ENCODE measurements at places on chromosomes 1 and 21. TPM values are rescaled to one million over a fixed set of nuclear protein-coding genes. Genes with fewer than 3 reads are reported as not detected.
A peak's percentile ranks its signal among the peaks of the same experiment; 100 is the strongest.

PFKFB2 gene
- polyA plus RNA-seq, result 0.43 TPM

LYPD8 gene
- polyA plus RNA-seq, result not detected

DNA sequence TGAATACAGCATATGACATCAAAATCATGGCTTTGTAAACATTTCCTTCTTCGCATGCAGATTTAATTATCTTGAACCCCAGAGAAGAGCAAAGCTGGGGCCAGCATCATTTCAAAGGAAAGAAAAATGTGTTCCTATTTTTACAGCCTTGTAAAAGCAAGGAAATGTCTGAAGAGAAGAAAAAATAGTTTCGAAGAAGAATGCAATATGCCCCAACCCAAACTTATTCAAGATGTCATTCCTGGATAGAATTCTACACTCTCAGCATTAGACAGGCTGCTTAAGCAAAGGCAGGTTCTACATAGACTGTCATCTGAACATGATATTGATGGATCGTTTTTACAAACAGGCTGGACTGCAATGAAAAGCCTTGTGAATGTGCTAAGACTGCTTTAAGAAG, 900.8 kb downstream of the TTLL7 start:
- no peak overlapping the region for H3K4me3 ChIP-seq
- DNase-seq, result no peak
- H3K4me1 ChIP-seq, result no peaks in the 10 kb centered on the region
- no peaks in the 10 kb centered on the region for H3K36me3 ChIP-seq
- H3K27me3 ChIP-seq, result no peaks in the 10 kb centered on the region

- no peaks in the 10 kb centered on the region for H3K36me3 ChIP-seq
- H3K4me3 ChIP-seq, result no peak overlapping the region
- H3K27ac ChIP-seq, result no peak overlapping the region
- peak; percentile 12 for DNase-seq
Observed at GRCh38 chr1:51058858-51059257, 43.2 kb upstream of the C1orf185 start.

DNA sequence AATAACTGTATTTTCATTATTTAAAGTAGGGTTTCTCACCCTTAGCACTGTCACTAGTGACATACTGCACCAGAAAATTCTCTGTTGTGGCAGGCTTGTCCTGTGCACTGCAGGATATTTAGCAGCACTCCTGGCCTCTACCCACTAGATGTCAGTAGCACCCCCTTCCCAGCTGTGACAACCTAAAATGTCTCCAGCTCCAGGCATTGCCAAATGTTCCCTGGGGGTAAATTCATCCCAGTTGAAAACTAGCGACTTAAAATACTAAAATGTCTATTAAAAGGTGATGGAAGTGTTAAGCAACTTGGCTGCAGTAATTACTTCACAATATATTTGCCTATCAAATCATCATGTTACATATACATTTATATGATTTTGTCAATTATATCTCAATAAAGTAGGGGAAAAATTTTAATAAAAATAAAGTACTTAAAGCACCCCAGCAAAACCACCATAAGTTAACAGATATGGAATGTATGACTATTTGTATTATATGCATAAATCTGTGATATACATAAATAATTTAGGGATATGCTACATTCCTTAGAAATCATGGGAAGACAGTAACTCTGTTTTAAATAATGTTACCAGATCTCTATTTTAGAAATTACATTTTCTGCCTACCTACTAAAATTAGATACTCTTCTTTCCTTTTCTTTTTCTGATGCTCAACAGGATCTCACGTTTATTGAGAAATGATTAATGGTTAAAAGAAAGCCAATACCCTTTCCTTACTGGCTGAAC, 74.6 kb downstream of the ARID4B start:
- peaks cover 2% of the 10 kb centered on the region for H3K4me1 ChIP-seq
- no peaks in the 10 kb centered on the region for H3K36me3 ChIP-seq
- H3K27me3 ChIP-seq, result no peaks in the 10 kb centered on the region
- H3K27ac ChIP-seq, result no peak overlapping the region

DNA sequence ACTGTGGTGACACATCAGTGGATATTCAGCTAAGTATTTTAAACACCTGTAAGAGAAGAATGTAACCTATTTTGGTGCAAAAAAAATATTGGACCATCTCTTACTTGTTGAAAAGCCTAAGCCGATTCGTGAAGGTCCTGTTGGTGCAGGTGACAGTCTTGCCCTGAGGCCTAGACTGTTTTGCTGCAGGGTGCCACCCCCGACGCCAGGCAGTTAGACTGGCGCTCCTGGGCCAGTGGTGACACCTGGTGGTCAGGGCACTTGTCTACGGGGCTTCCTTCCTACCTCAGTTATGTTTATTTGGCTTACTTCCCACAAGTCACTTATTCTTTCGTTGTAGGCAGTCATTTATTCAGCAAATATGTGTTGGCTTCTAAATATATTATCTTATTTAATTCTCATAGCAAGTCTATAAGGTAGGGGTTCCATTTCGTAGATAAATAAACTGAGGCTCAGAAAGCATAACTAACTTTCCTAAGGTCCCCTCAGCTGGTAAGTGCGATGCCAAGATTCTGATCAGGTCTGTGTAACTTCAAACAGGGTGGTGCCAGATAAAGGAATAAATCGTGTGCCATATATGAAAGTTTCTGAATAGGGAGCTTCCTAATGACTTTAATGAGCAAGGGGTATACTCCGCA, 1.9 kb downstream of the EEIG2 start:
- peaks cover 20% of the 10 kb centered on the region for H3K4me1 ChIP-seq
- H3K27ac ChIP-seq, result no peak overlapping the region
- H3K36me3 ChIP-seq, result no peaks in the 10 kb centered on the region
- H3K4me3 ChIP-seq, result peak overlapping the region; percentile 71

SLAMF8 gene
- polyA plus RNA-seq, result not detected

COL9A2 gene
- 24.0 TPM for polyA plus RNA-seq

DNA sequence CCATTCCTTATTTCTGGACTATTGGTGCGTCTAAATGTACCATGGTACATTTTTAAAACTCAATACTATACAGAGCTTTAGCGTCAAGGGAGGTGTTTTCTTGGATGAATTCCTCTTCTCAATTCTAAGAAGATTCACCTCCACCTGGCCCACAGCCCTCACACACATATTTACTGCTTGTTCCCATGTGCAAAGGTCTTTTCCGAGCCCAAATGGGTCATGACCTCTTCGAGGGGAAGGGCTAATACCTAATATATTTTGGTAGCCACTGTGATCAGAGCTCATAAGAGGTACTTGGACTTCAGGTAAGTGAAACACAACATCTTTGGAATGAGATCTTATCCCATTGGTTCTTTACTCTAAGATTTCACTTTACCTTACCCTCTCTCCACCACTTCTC, 205.9 kb downstream of the SDCCAG8 start:
- H3K27ac ChIP-seq, result no peak overlapping the region
- no peaks in the 10 kb centered on the region for H3K27me3 ChIP-seq
- no peak overlapping the region for H3K4me3 ChIP-seq
- DNase-seq, result no peak
- H3K4me1 ChIP-seq, result no peaks in the 10 kb centered on the region
- H3K36me3 ChIP-seq, result no peaks in the 10 kb centered on the region

DNA sequence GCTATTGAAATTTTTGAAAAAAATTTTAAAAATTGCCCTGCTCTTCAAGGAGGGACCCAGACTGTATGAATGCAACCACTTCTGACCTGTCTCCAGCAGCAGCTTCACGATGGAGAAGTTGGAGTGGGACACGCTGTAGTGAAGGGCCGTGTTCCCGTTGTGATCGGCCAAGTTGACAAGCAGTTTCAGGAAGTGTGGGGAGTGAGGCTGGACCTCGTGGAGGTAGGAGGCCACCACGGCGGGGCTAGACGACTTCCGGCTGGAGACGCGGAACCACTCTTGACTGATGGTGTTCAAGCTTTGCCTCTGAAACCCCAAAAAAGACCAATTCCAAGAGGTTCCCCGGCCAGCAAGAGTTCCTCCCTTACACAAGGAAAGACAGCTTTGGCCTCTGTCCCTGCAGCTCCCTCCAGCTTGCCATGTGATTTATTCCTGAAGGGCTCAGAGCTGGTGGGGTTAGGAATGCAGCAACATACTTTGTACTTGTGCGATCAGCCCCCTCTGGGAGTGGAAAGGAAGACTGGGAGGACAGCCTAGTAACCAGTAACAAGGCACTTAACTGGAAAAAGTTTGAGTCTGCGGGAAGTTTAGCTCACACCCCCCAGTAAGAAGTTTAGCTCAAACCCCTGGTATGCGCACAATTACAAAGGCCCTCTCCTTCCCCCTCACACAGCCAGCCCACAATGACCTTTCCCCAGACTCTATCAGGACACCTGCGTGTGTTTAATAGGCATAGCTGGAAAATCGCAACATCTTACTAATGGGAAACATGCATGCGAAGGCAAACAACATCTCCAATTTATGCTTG, 56.0 kb downstream of the KANK4 start:
- DNase-seq, result no peak
- no peak overlapping the region for H3K27ac ChIP-seq
- no peaks in the 10 kb centered on the region for H3K4me1 ChIP-seq
- no peaks in the 10 kb centered on the region for H3K36me3 ChIP-seq

KRTAP25-1 gene
- polyA plus RNA-seq, result not detected

- H3K36me3 ChIP-seq, result no peaks in the 10 kb centered on the region
- H3K27ac ChIP-seq, result no peak overlapping the region
- DNase-seq, result no peak
- H3K27me3 ChIP-seq, result no peaks in the 10 kb centered on the region
- no peaks in the 10 kb centered on the region for H3K4me1 ChIP-seq
Observed at GRCh38 chr1:203506858-203507626, 13.1 kb downstream of the OPTC start.

GRCh38 chr1:61237659-61238358, 155.4 kb downstream of the NFIA start:
- H3K27me3 ChIP-seq, result no peaks in the 10 kb centered on the region
- no peak for DNase-seq
- no peaks in the 10 kb centered on the region for H3K36me3 ChIP-seq
- no peaks in the 10 kb centered on the region for H3K4me1 ChIP-seq

PDZK1 gene
- polyA plus RNA-seq, result 0.29 TPM

DNA sequence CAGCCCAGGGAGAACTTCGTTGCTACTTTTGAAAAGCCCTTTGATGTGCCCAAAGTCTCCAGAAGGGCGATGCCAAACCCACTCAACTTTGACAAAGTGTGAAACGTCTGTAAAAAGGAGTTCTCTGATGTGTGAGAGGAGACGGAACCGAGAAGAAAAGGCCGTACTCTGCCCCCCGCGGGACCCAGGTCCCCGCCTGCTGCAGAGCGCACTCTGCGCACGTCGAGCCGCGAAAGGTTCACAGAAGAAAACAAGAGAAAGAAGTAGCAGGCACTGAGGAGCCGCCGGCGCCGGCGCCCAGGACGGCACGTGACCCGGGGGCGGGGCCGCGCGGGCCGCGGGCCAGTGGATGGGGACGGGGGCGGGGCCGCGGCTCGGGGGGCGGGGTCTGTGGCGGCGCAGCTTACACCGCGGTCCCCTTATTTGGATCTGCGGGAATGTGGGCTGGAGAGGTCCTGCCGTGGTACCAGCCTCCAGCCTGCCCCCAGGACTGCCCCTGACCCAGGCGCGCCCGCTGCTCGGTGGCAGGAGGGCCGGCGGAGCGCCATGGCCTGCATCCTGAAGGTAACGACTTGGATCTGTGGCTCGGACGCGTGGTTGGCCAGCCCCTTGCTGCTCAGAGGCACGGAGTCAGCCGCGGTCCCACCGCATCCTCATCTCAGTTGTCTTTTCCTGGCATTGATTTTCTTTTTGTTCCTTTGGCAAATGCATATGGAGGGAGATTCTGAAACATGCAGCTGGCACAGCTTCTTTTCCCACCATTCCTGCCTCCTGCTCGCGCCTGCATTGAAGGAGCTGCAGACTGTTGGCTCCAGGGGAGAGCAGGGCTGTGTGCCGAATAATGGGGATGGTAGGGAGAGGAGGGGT, at the start of gene ST6GALNAC3:
Gene ST6GALNAC3 (plus strand): TSS at position 426 of the 867 bp plus-strand sequence.
- H3K4me1 ChIP-seq, result peaks cover 2% of the 10 kb centered on the region
- H3K36me3 ChIP-seq, result no peaks in the 10 kb centered on the region
- H3K4me3 ChIP-seq, result peak within 1 kb of the TSS; percentile 50
- no peak within 1 kb of the TSS for H3K27ac ChIP-seq

DNA sequence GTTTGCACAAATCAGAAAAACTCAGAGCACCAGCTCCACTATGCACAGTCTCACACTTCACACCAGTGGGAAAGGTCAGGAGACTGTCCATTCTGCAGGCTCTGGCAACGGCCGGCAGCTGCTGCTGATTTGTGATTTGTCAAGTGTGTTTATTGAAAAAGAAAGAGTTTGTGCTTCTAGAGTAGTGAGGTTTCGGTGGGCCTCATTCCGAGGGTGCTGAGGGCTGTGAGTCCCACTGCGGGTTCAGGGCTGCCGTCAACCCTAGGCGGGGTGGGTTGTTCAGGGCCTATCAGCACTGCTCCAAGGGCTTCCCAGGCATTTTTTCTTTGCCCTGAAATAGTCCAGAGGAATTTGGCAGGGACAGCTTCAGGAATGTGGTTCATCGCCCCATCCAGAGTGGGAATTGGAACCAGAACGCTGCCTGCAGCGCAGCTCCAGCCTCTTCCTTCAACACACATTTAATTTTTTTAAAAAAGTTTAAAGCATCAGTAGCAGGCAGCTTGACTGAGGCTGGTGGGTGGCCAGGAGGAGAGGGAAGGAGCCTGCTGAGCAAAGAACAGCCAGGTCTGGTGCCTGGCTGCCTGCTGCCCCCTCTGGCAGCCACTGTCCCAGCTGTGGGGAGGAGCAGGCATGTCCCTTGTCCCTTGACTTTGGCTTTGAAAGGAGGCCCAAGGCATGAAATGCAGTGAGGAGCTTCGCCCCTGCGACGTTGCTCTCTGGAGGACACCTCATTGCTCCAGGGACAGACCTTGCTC, 19.7 kb downstream of the STUM start:
- DNase-seq, result no peak
- H3K36me3 ChIP-seq, result no peaks in the 10 kb centered on the region
- no peak overlapping the region for H3K4me3 ChIP-seq
- H3K4me1 ChIP-seq, result no peaks in the 10 kb centered on the region
